ENCODE measurements at places on chromosomes 2 and 18.

DNA sequence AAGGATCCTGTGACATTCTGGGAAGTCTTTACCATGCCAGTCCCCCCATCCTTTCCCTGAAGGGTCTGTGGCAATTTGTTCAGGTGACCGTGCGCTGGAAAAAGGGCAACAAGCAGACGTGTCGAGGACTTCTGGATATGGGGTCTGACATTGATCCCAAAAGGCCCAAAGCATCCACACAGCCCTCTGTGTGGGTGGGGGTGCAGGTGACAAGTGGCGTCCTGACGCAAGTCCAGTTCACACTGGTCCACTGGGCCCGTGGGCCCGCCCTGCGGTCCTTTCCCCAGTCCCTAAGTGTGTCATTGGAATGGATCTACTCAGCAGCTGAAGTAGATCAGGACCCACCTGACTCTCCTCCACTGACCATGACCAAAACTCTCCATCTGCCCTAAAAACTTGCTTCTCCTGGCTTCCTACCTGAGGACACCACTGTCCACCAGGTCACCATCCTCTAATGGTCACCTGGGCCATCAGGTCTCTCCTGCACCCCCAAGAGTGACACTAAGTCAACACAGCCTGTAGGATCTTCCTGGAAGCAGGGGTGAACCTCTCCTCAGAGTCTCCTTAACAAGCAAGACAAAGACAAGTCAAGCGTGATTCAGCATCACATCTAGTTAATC lies 85.6 kb upstream of the SLC66A3 start:
- DNase-seq, result no peak

DNA sequence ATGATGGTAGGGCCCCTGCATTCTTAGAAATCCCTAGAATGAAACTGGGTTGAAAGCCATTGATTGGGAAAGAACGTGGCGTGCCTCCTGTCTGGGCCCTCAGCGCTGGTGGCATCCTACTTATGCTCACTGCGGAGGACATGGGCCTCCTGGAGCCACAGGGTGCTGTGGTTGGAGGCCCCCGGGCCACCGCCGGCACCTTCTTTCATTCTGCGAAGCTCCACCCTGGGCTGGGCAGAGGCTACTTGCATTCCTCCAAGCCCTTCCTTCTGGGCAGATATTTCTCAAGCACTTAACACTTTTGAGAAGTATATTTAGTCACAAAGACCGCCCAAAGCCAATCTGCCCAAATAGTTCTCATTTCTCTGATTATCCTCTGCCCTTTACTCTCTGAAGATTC lies 311.9 kb downstream of the MYCN start:
- no peak for DNase-seq

DNA sequence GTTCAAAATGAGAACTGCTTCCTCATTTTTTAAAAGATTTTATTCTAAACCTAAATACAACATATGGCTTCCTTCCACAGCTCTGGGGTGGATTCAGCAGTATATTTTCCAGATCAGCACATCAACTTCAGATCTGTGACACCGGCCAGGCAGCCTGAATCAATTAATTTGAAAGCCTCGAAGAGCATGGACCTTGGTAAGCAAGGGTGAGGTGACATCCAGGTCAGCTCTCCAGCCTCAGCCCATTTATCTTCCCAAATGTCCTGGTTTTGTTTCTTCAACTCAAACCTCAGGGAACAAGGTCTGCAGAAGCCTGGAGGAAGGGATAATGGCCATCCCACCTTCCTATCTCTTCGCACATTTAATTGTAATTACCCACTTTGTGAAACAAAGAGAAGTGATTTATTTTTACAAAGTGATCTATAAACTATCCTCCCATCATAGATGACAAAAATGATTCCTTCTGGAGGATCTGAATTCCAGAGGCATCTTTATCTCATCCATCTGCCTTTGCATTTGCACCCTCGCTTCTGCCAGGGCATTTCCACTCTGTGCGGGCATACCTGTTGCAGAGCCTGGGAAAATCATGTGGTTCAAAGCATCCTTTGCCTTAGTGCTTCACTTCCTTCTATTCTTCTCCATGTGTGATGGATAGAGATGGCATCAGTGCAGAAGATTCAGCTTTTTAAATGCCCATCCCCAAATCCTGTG lies 489.0 kb upstream of the NRP2 start:
- DNase-seq, result no peak

DNA sequence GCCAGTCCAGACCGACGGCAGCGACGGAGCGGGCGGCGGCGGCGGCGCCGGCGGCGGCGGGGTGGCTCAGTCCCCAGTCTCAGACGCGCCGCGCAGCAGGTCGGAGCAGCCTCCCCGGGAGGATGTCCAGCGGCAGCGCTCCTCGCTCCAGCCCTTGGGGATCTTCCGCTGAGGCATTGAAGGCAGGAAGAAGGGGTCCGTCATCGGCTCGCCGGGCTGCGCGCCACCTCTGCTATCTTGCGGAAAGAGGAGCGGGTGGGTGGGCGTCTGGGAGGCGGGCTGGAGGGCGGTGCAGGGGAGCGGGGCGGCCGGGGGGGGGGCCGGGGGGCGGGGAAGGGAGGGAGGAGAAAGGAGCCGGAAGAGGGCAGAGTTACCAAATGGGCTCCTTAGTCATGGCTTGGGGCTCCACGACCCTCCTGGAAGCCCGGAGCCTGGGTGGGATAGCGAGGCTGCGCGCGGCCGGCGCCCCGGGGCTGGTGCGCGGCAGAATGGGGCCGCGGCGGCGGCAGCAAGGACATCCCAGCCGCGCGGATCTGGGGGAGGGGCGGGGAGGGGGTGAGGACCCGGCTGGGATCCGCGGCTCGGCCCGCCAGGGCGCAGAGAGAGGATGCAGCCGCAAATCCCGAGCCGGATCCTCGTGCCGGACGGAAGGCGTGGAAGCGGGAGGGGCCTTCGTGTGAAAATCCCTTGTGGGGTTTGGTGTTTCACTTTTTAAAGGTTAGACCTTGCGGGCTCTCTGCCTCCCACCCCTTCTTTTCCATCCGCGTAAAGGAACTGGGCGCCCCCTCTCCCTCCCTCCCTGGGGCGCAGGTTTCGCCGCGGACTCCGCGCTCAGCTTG lies at the start of gene NETO1:
TSS of gene NETO1 (minus strand) at position 242 of the 839 bp plus-strand sequence. CDS start 696 bp downstream, outside the sequence.
- DNase-seq, result peak; percentile 61

- no peak for DNase-seq
These were observed 56.3 kb downstream of the MARCHF4 start for GRCh38 chr2:216315802-216316603.

- DNase-seq, result peak; percentile 83
These were observed 101.6 kb downstream of the SPTBN1 start for GRCh38 chr2:54557601-54558187.

- no peak for DNase-seq
These were observed 33.7 kb downstream of the FASTKD2 start for GRCh38 chr2:206799083-206799482.

GRCh38 chr2:68290901-68291300 lies 28.8 kb downstream of the CNRIP1 start:
- no peak for DNase-seq

DNA sequence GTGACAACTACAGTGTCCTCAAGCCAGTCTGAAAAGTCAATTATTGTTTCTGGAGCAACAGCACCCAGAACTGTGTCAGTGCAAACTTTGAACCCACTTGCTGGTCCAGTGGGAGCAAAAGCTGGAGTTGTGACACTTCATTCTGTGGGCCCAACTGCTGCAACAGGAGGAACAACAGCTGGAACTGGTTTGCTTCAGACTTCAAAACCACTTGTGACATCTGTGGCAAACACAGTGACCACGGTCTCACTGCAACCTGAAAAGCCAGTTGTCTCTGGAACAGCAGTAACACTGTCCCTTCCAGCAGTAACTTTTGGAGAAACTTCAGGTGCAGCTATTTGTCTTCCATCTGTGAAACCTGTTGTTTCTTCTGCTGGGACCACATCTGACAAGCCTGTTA lies 59.8 kb downstream of the TAF4B start:
- DNase-seq, result no peak

GRCh38 chr18:389658-390357 lies 110.7 kb downstream of the COLEC12 start:
- no peak for DNase-seq
